ENCODE measurements at places on chromosomes 6 and 20.

DNA sequence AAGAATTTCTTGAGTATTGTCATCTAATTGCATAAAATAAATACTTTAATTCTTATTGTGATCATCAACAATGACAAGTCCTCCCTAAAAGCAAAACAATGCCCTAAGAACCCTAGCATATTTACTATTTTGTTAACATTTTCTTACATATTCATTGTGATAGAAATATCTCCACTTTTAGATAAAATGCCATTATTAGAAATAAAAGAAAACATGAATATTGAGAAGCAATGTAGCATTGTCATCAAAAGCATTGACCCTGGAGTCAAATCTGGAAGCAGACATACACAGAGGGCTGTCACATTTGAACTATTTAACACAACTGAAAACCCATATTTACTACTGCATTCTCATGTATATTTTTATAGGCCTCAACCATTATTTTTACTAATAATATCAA is 257.7 kb downstream of the SYNE1 start:
- no peak for DNase-seq

DNA sequence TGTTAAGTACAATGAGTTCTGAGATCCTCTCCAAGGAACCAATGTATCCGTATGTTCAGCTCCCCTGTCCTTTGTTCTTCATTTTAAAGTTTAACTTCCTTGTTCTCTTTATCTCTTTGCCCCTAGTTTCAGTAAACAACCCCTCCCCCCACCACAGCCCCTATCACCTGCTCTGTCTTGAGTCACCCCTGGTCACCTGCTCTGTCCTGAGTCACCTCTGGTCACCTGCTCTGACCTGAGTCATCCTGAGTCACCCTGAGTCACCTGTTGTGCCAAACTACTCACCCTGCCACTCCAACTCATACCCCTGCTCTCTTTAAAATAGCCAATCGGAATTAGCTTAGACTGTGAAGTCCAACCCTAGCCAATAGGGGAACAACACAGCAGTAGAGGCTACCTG is 288.7 kb upstream of the CDYL start:
- no peak for DNase-seq

DNA sequence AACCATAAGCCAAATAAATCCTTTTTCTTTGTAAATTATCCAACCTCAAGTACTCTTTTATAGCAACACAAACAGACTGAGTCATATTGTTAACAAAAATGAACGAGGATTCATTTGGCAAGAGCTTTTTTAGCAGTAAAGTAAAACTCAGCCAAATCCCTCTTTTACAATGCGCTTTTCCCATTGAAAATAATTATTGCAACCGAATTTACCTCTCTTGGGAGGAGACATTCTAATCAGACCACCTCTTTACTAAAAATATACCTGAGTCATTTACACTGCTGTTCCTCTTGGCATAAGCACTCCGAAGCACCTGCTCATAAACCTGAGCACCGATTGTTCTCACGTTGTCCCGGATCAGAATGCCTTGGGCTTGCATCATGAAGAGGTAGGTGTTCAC is 57.4 kb downstream of the B4GALT5 start:
- no peak for DNase-seq

DNA sequence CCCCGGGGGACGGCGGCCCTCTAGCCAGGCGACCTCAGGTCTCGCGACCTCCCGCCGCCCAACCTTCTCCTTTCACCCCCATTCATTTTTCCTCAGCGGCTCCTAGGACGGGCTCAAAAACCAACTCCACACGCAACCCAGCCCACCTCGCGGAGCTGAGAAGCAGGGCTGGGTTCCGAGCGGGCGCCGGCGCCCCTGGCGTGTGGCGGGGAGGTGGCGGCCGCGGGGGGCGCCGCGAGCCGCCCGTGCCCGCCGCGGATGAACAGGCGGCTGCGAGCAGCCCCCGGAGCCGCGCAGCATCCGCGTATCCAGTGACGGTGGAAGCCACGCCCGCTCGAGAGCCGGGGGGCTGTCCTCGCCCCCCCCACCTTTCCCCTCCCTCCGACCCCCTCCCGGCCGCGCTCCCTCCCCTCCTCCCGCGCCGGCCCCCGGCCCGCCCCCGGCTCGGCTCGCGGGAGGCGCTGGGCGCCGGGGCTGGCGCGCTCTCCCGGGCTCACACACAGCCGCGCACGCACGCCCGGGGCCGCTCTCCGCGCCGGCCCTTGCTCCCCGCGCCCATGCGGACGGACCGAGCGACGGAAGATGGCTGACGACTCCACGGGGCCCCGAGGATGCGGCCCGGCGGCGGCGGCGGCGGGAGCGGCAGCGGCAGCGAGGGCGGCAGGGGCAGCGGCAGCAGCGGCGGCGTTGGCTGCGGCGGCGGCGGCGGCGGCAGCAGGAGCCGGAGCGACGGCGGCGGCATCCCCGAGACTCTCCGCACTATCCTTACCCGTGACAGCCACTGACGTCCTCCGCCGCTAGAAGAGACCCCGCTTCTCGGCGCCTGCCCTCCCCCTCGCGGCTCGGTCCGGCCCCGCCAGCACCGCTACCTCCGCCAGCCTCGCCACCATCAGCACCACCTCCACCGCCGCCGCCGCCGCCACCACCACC is at the start of gene SOBP:
Gene SOBP (plus strand): TSS at position 482 of the 930 bp plus-strand sequence. CDS start 500 bp downstream, outside the sequence.
- DNase-seq: peak; percentile 90

DNA sequence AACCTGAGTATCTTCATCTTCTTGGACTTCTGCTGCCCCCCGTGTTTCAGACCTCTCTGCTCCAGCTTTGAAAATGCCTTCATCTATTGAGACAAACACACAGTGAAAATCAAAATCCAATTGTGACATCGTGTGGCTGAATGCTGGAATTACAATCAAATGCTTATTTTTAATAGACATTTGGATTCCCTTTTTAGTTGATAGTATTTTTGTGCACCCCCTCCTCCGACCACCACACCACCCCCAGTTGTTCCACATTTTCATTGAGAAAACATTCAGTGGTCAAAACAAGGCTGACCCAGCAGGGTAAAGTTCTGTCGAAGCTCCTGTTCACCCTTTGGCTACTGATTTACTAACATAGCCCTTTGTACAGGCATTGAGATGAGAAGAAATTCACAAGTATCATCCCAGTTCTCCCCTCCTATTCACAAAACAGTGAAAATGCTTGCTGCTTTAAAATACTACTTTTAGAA is 79.0 kb downstream of the NRSN1 start:
- DNase-seq: peak; percentile 90

DNA sequence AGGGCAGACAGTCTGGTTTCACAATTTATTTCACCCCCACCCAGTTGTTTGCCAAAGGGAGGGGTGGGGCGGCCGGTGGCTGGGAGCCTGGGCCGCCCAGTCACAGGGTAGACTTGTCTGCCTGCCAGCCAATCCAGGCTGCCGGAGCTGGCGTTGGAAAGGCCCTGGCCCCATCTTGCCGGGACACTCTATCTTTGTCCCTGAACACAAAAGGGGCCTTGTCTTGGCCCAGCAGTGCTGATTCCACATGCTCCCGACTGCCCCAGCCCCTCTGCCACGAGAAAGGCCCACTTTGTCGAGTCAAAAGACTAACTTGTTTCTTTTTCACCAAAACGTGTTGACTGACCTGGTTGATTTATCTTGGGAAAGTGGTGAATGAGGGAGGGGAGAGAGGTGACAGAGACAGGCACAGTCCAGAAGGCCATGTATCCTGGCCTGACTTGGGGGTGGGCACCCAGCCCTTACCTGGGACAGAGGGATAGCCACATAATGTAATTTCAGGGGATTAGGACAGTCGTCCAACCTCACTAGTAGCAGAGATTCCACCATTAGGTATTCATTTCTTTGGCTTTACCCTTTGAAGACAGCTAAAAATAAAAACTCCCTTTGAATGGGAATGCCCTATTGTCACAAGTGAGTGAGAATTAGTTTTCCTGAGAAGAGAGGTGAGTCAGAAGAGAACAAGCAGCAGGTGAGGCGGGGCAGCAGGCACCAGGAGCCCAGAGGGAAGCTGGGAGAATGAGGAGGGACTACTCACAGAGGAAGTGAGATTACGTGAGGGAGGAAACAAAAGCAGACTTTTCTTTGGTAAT is 67.0 kb upstream of the SIRPA start:
- DNase-seq: peak; percentile 39

DNA sequence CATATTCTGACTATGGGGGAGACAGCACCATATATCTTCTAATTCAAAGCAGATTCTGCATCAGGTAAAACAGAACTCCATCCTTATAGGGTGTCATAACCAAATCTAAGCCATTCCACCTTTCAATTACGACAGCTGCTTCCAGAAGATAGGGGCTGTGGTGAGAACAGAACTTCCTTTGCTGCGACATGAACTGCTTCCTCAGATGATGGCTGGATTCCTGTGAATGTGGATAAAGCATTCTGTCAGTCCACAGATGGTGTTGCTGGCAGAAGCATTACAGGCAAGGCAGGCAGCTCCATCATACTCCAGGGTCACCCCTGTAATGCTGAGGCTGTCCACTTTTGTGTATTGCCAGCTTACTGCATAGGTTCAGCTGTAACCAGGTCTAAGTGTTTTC is 172.1 kb upstream of the PROKR2 start:
- no peak for DNase-seq
